SW 1271 (cell line): ENCODE measurements at places on chromosomes 7 and 10.

DNA sequence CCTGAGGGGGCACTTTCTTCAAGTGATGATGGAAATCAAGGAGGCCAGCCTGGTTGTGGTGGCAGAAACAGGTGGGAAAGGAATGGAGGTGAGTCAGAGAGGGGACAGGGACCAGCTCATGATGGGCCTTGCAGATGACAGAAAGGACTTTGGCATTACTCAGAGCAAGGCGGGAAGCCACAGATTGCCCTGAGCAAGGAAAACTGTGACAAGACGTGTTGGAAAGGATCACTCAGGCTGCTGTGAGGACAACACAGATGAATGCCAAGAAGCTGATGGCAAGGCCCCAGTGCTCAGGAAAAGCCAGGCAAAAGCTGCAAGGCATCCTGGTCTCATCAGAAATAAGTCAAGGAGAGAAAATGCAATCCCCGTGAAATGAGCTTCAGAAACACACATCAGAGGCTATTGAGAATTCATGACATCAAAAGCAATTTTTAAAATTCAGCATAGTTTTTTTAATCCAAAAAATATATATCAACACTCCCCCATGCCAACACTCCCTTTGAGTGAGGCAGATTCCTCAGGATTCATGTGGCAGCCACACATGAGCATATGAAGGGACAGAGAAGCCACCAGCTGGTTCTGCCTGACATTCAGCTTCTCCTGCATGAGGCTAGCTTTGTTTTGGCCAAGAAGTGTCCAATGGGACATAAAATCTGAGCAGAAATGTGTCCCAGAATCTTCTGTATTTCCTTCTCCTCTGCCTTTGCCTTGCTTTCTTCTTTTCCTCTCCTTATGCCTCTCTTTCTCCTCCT is 244.5 kb upstream of the MYO3A start:
- DNase-seq, result no peak

- no peak for DNase-seq
These were observed 214.2 kb downstream of the PRKG1 start for GRCh38 chr10:51288511-51288910.

DNA sequence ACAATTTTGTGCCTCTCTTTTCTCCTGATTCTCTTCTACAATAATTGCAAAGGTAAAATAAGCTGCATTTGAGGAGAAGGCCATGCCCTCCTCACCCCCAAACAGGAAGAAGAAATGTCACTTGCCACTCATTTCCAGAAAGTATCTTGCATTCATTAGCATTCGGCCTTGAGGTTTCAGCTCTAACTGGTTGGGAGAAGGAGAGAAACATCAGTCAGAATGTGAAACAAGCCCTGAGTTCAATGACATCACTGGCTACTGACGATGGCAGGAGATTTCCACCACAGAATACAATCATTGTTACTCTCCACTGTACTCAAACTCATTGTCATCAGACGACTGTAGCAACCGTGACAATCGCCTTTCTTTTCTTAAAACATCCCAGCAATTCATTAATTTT is 72.8 kb downstream of the PRKCQ start:
- no peak for DNase-seq

DNA sequence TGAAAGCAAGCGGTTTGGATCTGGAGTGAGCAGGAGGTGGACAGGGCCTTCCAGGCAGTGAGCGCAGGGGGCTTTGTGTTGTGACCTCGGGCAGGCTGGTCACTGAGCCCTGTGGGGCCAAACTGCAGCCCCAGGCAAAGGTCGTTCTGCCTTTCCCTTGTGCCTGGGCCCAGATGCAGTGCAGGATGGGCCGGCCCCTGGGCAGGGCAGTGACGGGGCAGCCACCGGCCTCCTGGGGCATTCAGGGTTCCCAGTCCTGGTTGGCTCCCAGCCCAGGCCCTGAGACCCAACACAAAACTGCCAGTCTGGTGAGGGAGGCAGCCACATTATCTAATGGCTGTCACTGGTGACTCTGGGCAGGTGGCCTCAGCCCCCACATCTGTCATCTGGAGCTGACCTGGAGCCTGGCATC is 7.1 kb downstream of the ARPC1B start:
- DNase-seq, result no peak

DNA sequence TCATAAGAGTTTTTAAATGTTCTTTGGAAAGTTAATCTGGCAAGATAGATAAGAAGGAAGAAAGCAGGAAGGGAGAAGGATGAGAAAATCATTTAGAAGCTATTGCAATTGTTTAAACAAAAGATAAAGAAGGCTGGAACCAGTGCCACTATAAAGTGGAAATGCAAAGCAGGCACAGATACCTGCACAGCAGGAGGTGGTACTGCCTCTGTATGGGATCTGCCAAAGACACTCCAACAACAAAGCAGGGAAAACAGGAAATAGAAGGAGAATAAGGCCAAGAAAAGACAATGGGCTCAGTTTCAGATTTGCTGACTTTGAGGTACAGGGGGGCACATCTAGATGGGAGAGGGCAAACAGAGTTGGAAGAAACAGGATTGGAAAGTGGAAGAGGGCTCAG is 138.6 kb downstream of the PPP1R17 start:
- no peak for DNase-seq

DNA sequence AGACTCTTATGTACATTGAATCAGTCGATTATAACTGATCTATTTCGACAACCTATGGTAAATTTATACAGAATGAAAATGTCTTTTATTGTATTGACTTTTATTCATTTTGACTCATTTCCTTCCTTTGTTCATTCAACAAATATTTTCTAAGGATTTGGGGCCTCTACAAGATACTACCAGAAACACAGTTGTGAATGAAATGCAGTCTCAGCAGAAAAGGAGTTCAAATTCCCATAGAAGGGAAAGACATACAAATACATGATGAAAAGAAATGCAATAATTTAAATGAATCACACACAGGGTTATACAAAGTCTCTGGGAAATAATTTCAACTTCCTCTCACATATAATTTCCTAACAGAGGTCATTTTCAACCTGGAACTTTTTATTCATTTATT is 134.0 kb upstream of the SEMA3A start:
- DNase-seq, result no peak

DNA sequence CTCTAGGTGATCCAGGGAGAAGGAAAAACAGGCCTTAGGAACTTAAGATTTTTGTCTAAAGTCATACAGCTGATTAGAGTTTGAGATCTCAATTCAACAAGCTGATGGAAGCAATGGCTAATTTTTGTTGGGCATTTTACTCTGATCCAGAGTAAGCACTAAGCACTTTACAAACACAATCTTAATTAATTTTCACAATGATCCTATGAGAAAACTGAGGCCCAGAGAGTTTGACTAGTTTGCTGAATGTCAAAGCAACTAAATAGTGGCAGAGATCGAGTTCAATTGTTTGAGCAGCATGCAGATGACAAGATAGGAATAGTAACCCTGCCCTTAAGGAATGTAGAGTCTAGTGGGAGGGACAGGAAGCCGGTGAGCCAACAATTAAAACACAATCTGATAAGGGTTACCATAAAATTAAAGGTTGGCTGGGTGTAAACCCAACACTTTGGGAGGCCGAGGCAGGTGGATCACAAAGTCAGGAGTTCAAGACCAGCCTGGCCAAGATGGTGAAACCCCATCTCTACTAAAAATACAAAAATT is 13.5 kb upstream of the RPEL1 start:
- peak; percentile 40 for DNase-seq

- DNase-seq, result no peak
These were observed 6.1 kb downstream of the PNLIPRP2 start for GRCh38 chr10:116626815-116627214.

- DNase-seq, result no peak
These were observed 49.5 kb upstream of the ADAM12 start for GRCh38 chr10:126437635-126438406.

DNA sequence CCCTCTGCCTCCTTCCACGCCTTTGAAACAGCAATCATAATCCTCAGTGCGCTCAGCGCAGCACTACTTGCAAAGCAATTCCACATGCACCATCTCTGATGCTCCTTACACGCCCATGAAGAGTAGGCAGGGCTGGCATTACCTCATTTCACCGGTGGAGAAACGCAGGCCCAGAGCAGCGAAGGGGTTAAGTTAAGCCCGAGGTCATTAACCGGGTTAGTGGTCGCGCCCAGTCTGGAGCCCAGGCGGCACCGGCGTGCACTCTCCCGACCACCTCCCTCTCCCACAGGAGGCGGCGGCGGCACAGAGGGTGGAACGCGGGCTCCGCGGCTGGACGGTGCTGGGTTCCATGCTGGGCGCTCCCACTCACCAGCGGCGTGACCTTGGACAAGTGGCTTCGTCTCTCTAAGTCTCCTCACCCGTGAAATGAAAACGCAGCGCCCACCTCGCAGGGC is 515 bp downstream of the FASTK start:
- DNase-seq, result peak; percentile 25

DNA sequence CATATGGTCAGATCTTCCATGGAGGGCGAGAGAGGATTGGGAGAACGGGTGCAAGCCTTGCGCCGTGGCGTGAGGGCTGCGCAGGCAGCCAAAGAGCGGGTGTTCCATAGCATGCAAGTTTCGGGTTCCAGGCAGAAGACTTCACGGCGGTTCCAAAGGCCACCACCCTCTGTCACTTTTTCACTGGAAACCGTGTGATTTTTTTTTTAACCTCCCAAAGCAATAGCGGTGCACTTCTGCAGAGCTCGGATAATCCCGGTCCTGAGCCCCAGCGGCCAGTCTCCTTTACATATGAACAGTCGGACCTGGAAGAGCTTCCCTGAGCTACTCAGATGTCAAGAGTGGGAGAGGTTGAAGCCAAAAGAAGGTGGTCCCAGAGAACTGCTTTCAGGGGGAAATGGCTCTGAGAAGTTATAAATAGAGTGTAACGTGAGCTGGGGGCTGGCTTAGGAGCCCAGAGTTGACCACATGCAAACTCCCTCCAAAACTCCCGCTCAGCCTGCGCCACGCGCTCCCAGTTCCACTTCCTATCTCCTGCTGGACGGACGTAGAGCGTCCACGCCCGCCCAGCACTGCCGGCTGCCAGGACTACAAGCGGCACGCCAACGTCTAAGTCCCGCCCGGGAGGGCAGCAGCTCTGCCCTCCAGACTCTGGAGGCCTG is at the start of gene MEOX2:
MEOX2 (minus strand) TSS at position 389 of the 662 bp plus-strand sequence; CDS start at position 108, 281 bp downstream.
- DNase-seq, result no peak

GRCh38 chr10:124737221-124737620 is 7.0 kb downstream of the FAM53B start:
- no peak for DNase-seq

GRCh38 chr7:467856-468545 is 51.6 kb downstream of the PDGFA start:
- DNase-seq, result no peak

- no peak for DNase-seq
These were observed 9.1 kb upstream of the MCM10 start for GRCh38 chr10:13152296-13152695.

- DNase-seq, result no peak
These were observed 16.0 kb downstream of the DENND2A start for GRCh38 chr7:140624392-140625191.

DNA sequence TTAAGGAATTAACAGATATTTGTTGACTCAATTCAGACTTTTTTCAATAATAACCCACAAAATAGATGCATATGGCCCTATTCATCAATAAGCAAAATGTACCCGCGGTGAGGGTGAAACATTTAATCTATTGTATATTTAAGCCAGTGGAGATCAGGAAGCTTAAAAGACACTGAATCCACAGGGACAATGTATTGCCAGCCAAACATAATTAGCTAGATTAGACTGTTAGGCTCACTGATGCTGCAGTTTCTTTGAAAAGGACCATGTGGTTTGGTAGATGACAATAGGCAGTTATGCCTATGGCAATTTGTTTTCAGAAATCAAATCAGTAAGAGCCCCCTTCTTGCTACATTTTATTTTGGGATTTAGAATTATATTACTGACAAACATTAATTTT is 87.3 kb upstream of the PLXDC2 start:
- no peak for DNase-seq

- no peak for DNase-seq
These were observed 49.3 kb downstream of the EEPD1 start for GRCh38 chr7:36202398-36202797.

DNA sequence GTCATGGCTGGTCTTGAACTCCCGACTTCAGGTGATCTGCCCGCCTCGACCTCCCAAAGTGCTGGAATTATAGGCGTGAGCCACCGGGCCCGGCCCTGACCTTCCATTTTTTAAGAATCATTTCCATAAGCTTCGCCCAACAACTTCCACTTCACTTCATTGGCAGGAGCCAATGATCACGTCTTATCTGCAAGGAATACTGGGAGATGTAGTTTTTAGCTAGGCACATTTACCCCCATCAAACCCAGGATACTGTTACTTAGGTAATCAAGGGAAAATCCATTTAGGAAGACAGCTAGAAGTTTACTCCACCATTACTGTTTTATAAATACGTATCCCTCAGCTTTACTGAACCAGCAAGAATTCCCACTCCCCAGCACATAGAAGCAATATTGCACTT is 3.4 kb upstream of the CDK13 start:
- no peak for DNase-seq

GRCh38 chr10:87656431-87657072 is 3.1 kb upstream of the PAPSS2 start:
- DNase-seq, result peak; percentile 24

DNA sequence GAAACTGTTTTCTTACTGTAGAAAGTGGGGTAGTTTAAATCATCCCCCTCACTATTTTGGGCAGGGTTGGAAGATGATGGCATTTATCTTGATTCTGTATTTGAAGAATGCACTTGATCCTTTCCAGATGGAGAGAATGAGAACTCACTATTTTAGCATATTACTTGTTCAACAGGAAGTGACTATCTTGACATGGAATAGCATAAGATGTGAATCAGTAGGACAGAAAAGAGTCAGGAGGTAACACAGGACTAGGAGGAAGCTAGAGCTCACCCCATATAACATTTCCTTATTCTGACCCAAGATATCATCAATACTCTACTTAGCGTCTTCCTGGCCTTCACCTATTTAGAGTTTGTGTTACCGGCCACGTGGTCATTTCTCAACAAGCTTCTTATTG is 400.2 kb downstream of the PHTF2 start:
- no peak for DNase-seq

GRCh38 chr10:48231178-48231577 is 43.3 kb downstream of the FRMPD2 start:
- no peak for DNase-seq

DNA sequence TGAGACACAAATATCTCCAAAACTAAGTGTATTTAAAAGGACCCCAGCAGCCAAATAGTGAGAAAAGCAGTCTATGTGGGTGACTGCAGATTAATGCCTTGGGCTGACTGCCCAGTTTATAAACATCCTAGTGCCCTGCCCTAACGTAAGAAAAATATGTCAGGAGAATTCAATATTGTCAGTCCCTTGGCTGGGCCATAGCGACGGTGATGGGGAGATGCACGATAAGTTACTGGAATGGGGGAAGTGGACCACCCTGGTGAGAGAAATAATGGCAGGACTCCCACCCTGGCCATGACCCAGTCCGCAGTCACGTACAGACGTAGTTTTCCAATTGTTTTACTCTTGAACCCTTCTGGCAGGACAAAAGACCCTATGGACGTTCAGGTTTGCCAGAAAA is 48.0 kb downstream of the JCAD start:
- no peak for DNase-seq

DNA sequence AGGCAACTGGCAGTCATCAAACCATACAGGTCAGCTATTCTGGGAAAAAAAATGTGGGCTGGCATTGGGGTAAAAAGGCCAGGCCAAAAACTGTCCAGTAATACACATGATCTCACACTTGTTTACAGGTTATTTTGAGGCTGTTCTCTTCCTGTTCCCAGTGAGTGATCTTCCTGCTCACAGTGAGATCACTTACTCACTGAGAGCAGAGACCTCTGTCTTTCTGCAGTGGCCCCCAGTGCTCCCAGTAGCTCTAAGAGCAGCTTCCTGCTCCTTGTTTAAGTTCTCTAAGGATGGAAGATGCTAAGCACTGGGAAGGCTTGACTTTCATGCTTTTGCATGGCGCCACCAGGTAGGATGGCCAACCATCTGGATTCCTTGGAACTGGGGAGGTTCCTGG is 93.5 kb upstream of the KIAA1217 start:
- no peak for DNase-seq

GRCh38 chr7:138350701-138351357 is 109.2 kb upstream of the TRIM24 start:
- DNase-seq, result no peak
